ENCODE measurements at places on chromosomes 3 and 15.

GRCh38 chr15:78991476-78991875 is 46.6 kb upstream of the CTSH start:
- no peak for DNase-seq

GRCh38 chr3:61829722-61830350 is 268.5 kb downstream of the PTPRG start:
- DNase-seq: peak; percentile 69

- no peak for DNase-seq
Measured at GRCh38 chr3:123341871-123342630, 106.8 kb downstream of the ADCY5 start.

DNA sequence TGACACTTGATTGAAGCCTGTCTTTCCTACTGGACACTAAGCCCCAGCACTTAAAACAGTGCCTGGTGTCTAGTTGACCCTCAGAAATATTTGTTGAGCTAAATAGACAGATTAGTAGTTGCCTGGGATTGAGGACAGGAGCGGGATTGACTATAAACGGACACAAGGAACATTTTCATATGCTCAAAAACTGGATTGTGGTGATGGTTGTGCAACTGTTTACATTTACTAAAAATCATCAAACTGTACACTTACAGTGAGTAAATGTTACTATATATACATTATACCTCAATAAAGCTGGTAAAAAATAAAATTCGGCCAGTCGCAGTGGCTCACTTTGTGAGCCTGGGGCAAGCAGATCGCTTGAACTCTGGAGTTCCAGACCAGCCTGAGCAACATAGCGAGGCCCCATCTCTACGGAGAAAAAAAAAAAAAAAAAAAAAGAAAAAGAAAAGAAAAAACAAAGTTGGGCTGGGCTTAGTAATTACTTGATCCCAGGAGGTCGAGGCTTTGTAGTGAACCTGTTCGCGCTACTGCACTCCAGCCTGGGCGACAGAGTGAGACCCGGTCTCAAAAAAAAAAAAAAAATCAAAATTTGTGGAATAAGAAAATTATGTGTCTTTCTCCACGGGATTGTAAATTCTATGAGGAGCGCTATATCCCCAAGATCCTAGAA is 632 bp upstream of the IDH3A start:
- no peak for DNase-seq

- DNase-seq: no peak
Measured at GRCh38 chr3:160018959-160019358, 30.3 kb downstream of the IL12A start.

GRCh38 chr3:160480931-160481330 is 31.3 kb upstream of the TRIM59 start:
- peak; percentile 26 for DNase-seq

DNA sequence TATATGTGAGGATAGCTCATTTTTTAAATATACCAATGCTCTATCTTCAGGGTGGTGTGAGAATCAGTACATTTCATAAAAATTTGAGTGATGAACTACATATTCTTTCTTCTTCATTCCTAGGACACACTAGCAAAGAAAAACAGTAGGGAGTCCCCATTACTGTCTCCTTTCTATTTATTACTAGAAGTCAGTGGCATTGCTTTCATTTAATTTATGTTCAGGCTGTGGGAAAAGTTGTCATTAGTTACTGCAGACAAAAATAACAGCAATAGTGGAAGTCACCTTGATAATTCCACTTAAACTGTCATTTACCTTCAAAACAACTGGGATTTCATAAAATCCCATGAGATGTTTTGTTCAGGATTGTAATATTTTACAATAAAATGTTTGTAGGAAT is 446.4 kb downstream of the GBE1 start:
- no peak for DNase-seq

- DNase-seq: no peak
Measured at GRCh38 chr3:187802203-187802927, 57.1 kb upstream of the BCL6 start.

GRCh38 chr3:25662736-25663320 is 1.9 kb downstream of the TOP2B start:
- DNase-seq: peak; percentile 31

GRCh38 chr3:64021922-64022321 is 1.4 kb downstream of the PSMD6 start:
- DNase-seq: no peak

- DNase-seq: no peak
Measured at GRCh38 chr3:118447339-118447738, 587.3 kb downstream of the IGSF11 start.

DNA sequence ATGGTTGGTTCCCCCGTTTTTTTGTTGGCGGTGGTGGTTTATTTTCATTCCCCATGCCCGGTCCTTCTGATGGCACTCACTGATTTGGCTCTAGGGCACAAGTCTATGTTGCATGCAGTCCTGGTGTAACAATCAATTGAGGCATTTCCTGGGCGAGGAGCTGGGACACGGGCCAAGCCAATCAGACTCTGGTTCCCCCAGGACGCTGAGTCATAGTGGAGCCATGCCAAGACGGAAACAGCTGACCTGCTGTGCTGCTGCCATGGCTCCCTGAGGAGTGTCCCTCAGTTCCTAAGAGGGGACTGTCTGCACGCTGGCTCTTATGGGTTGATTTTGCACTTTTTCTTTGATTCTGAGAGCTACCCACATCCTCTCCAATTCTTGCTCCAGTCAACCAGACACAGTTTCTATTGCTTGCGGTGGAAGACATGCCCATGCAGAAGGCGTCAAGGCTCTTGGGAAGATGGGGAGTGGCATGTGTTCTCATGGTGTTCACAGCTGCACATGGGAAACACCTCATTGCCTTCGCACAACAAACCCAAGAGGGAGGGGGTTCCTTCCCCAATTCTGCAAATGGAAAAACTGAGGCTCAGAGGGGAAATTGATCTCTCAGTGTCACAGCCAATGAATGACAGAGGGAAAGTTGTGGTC is 28.3 kb upstream of the ALDH1L1 start:
- peak; percentile 98 for DNase-seq

- peak; percentile 24 for DNase-seq
Measured at GRCh38 chr3:172814738-172815137, 64.2 kb downstream of the ECT2 start.

GRCh38 chr15:85414495-85414894 is 34.1 kb downstream of the AKAP13 start:
- DNase-seq: peak; percentile 63

GRCh38 chr3:117788061-117788460 is 1078.5 kb downstream of the TUSC7 start:
- DNase-seq: peak; percentile 52

DNA sequence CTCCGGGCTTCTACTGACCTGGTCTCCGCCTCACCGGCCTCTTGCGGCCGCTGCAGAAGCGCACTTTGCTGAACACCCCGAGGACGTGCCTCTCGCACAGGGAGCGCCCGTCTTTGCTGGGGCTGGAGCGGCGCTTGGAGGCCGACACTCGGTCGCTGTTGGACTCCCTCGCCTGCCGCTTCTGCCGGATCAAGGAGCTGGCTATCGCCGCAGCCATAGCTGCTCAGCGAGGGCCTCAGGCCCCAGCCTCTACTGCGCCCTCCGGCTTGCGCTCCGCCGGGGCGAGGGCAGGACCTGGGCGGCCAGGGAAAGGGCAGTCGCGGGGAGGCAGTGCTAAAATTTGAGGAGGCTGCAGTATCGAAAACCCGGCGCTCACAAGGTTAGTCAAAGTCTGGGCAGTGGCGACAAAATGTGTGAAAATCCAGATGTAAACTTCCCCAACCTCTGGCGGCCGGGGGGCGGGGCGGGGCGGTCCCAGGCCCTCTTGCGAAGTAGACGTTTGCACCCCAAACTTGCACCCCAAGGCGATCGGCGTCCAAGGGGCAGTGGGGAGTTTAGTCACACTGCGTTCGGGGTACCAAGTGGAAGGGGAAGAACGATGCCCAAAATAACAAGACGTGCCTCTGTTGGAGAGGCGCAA is 319.2 kb downstream of the FGF12 start:
- peak; percentile 26 for DNase-seq

DNA sequence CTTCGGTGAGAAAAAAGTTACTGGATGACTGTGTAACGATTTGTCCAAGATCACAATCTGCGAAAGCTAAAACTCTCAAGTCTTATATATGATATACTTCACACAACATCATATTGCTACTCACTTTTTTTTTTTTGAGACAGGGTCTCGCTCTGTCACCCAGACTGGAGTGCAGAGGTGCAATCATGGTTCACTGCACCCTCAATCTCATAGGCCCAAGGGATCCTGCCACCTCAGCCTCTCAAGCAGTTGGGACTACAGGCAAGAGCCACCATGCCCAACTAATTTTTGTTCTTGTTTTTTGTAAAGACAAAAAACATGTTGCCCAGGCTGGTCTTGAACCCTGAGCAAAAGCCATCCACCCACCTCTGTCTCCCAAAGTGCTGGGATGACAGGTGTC is 5.4 kb upstream of the ATP13A4 start:
- no peak for DNase-seq

- DNase-seq: peak; percentile 29
Measured at GRCh38 chr3:121942116-121942786, 48.0 kb downstream of the SLC15A2 start.

GRCh38 chr3:24128199-24129005 is 183.3 kb downstream of the NR1D2 start:
- DNase-seq: peak; percentile 86

- DNase-seq: peak; percentile 36
Measured at GRCh38 chr3:193816656-193817311, 223.8 kb downstream of the OPA1 start.

DNA sequence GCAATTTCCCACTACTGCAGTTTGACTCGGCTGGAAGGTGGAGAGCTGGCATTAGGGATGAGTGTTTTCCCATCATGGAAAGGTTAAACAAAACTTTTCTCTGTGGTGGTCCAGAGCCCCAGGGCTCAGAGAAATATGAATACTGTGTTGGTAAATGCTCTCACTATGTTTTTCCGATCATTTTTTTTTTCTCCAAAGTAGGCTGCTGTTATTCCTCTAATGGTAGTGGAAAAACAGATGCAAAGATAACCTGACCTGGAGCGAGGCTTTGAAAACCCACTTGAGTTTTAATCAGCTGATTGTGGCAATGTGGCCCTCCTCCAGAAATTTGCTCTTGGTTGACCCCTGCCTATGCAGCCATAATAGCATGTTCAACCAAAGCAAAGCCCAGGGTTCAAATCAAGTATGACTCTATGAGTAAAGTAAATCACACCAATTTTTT is 320.8 kb upstream of the CTNNB1 start:
- DNase-seq: no peak

DNA sequence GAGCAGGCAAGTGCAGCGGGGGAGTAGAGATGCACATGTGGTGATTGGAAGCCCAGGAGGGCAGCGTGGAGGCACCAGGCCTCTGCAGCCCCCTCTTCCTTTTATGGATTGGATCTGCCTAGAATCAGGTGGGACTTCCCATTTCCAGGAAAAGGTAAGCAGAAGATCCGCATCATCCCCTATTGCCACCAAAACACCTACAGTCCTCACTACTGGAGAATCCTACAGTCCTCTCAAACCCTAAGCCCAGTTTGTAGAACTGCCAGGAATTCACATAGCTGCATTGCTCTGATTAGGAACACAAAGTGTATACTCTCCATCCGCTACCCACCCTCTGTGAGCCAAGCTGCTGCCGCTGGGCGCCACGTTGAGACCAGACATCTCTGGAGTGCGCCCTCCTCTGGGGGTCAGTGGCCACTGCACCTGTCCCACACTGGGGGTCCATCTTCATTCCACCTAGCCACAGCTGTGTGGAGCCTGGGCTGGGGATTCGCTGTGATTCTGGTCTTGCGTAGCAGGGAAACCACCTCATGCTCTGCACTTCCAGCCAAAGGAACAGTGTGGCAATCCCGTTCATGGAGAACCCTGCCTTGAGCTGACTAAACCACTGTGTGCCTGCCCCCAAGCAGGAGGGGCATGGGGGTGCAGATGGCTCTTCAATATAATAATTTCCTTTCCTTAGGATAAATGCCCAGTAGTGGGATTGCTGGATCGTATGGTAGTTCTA is 88.9 kb upstream of the PTX3 start:
- DNase-seq: no peak

GRCh38 chr15:88624156-88624970 is 3.2 kb downstream of the AEN start:
- DNase-seq: peak; percentile 52

DNA sequence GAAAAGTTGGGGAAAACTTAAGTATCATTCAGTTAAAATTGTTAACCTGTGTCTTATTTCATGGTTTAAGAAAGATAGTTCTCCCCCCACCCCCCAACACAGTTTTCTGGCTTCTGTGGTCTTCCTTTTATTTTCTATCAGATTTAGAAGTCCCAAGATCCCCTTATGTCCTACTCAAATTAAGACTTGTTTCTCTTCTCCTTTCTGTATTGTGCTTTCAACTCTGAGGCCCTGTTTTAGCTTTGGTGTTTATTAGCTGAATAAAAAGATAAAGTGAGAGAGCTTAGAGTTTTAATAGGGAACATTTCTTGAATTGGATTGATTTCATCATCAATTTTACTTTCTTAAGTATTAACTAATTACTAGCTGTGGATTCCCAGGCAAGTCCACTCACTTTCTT is 62.6 kb downstream of the AKAP13 start:
- DNase-seq: no peak

GRCh38 chr3:87761341-87761740 is 297.5 kb downstream of the CGGBP1 start:
- no peak for DNase-seq

DNA sequence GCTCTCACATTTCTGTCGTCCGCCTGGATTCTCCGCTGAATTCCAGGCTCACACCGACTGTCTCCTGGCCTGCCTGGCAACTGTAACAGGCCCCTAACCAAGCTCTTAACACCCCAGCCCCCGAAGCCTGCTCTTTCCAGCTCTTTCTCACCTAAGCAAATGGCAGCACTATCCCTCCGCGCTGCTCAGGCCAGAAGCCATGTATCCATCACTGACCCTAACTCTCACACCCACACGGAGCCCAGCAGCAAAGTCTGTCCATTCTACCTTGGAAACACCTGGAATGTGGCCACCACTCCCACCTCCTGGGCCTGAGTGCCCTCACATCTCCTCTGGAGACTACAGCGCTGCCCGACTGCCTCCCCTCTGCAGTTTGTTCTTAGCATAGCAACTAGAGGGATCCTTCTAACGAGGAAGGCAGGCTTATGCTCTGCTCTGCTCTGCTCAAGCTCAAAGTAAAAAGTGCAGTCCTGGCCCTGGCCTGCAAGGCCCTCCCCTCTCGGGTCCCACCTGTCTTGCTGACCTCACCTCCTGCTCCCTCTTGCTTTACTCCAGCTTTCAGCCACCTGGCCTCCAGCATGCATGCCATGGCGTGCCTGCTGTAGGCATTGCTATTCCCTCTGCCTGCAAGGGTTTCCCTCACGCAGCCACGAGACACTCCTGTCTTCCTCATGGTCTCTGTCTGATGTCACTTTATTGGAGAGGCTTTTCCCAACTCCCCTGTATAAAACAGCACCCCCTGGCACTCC is 27.2 kb downstream of the FEM1B start:
- no peak for DNase-seq

DNA sequence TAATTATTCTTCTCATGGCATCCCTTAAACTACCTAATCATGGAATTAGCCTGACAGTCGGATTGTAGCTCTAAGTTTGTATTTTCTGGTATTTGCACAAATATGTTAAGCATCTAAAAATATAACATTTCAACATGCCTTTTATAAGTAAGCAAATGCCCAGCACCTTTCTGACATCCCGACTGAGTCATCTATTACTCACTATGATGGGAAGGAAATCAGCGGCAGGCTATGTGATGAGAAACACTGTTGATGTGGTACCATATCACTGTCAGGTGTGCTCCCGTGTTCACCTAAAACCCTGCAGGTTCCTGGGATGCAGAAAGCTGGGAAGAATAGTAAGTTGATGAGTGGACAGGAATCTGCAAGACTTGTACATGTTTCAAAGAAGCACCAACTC is 367.8 kb upstream of the IL12A start:
- peak; percentile 40 for DNase-seq
